ENCODE measurements at places on chromosomes 13 and 19. TPM values are rescaled to one million over a fixed set of nuclear protein-coding genes. Genes with fewer than 3 reads are reported as not detected.

SIGLEC11 gene
- not detected for polyA plus RNA-seq

OLFM4 gene
- polyA plus RNA-seq: not detected

ZFP82 gene
- polyA plus RNA-seq: 23.7 TPM

TRAPPC5 gene
- polyA plus RNA-seq: 260 TPM

ZIK1 gene
- polyA plus RNA-seq: 19.8 TPM

ICAM4 gene
- not detected for polyA plus RNA-seq

ABHD13 gene
- 12.1 TPM for polyA plus RNA-seq

KLK14 gene
- not detected for polyA plus RNA-seq

KDELR1 gene
- polyA plus RNA-seq: 24.5 TPM

CD22 gene
- polyA plus RNA-seq: 516 TPM

GRCh38 chr19:31595521-31595920 is 246.3 kb upstream of the TSHZ3 start:
- no peak for DNase-seq

DNA sequence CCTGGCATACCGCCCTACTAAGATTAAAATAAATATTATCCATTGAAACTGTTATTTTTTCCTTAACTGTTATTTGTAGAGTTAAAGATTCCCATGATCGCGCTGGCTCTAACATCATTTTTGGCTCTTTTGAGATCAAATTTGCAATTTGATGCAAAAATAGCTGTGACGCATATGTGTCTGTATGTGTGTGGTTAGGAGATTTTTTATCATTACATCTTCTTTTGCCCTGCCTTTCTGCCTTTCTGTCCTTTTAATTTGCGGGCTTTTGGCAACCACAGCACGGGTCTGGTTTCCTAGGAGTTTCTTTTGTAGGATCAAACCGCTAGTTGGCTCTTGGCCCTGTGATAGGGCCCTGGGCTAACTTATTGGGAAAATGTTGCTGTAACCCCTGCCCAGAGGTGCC is 37.3 kb upstream of the ALOX5AP start:
- DNase-seq: no peak

DNA sequence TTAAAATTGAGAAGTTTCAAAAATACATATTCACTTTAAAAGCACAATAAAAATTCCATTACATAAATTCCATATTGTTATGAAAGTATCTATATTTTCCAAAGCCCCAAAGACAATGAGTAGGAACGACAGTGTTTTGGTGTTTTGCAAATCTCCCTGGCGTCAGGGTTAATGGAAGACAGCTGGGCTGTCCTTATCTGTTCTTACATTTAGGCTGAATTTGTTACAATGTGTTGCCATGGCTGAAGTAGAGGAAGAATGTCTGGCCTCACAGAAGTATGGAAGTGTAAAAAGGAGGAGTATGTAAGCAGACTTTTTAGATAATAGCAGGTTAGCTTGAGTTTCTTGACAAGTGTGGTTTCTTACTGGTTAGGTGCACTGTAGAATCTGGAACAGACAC is 124.4 kb upstream of the SPATA13 start:
- no peak for DNase-seq

DNA sequence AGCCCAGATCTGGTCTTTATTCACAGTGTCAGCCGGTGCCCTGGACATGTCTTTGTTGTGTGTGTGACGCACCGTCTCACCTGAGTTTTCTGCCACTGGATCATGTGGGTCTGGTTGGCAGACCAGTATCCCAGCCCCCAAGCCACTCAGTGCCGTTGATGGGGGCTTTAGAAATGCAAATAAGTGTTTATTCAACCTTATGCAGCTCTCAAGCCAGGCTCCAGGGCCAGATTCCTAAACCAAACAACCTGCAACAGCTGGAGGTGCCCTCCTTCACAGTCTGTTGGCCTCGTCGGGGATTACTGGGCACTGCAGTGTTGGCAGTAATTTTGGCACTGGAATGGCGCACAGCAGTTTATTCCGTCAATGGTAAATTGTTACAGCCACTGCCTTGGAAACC is 21.6 kb downstream of the FAM124A start:
- no peak for DNase-seq

DNA sequence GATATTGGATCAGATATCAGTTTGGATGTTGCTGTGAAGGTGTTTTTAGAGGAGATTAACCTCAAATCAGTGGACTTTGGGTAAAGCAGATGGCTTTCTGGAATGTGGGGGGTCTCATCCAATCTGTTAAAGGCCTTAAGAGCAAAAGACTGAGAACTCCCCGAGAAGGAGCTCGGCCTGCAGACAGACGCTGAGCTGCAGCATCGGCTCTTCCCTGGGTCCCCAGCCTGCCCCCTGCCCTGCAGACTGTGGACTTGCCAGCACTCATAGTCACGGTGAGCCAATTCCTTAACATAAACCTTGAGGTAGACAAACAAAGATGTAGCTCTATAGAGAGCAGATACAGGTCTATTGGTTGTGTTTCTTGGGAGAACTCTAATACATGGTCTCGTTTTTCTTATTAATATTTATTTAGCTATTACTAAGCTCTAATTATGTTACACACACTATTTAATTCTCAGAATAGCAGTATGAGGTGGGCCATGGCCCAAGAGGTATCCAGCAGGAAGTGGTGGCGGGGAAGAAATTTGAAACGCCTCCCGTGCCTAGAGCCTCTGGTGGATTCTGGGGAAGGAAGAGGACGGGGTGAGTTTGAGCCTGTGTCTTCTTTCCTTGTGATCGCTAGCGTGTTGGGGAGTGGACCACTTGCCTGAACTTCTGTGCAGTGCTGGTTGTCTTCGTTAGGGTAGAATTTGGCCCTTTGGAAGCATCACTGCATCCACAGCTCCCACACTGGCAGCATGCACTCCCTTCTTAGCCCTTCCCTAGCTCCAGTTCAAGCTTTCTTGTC is 305.3 kb downstream of the TEX29 start:
- DNase-seq: no peak

DNA sequence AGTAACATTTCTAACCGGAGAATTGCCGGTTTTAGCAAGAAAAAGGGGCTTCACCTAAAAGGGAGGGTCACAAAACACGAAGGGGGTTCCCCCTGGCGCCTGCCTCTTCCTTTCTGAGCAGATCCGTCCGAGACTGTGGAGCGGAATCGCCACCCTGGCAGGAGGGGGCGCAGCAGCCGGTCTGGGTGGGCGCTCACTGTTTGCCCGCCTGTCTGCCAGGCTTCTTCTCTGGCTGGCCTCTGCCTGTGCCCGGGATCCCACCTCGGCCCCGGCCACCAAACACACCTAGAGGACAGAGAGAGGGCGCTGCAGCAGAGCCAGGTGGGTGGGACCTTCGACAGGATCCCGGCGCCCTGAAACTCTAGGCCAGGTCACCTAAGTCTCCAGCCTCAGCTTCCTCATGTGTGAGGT is 15.6 kb downstream of the LSM4 start:
- no peak for DNase-seq

GRCh38 chr13:25109341-25109740 is 13.4 kb downstream of the PABPC3 start:
- no peak for DNase-seq

DNA sequence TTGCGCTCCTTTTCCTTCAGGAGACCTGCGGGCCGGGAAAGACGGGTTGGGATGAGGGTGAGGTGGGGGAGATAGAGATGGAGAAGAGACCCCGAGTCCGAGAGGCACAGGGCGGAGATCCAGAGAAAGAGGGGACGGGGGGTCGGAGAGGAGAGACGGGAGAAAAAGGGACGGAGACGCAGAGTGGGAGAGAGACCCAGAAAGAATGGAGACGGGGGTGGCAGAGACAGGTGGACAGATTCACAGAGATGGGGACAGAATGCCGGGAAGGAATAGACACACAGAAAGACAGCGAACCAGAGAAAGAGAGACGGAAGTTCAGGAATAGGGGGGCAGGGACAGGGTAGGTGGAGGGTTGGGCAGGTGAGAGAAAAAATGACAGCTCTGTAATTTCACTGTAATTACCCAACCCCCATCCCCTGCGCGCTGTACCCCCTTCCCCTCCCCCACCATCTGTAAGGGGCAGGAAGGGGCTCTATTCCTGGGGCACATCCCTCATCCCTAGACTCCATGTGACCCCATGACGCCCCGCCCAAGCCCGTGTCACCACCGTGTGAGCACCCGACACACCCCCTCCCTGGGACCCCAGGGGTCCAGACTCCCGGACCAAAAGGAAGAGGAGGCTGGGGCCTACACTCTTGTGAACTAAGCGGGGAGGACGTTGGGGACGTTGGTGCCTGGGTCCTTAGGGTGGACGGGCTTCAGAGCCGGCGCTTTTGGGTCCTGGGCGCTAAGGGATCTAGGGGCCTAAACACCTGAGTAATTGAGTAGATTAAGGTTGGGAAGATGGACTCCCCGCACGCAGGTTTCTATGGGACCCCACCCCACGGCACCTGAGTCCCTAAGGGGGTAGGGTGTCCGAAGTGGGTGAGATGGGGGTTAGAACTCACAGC is 967 bp downstream of the DBP start:
- no peak for DNase-seq

DNA sequence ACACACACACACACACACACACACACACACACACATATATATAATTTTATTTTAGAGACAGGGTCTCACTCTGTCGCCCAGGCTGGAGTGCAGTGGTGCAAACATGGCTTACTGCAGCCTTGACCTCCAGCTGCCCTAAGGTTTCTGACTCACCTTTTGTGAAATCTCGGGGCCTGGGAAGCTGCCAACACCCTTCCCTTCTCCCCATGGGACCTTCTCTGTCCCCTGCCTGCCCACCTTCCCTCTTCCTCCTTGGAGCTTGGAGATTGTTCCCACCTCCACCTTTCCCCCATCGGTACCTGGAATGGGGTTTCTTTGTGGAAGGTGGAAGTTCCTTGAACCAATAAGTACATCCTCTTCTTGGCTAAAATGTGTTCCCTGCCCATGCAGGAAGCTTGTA is 6.3 kb downstream of the ARRDC5 start:
- DNase-seq: no peak

- no peak for DNase-seq
Observed at GRCh38 chr13:111006506-111007031, 91.7 kb upstream of the ANKRD10 start.

DNA sequence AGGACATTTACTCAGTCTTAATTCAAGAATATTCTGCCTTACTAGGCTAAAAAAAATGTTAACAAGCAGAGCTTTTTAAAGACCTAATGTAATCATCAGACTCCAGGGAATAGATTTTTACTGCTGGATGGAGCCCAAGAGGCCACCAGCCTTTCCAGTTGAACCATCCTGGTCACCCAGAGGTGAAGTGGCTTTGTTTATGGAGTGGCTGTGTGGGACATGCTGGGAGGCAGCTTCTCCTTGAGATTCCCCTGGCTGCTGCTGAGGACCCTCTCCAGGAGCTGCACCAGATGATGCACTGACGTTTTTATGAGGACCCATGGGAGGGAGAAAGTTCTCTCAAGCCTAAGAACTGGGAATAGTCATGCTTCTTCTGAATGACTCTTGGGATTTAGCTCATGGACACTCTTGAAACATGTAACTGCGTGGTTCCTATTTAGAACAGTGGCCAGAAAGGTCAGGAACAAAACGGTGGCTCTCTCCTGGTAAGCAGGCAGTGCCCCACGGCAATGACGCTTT is 205.9 kb upstream of the MIR17HG start:
- no peak for DNase-seq

GRCh38 chr13:111230385-111230930 is 90.0 kb upstream of the TEX29 start:
- DNase-seq: no peak
